ENCODE measurements at places on chromosomes 5 and 9. TPM values are rescaled to one million over a fixed set of nuclear protein-coding genes. Genes with fewer than 3 reads are reported as not detected.

DNA sequence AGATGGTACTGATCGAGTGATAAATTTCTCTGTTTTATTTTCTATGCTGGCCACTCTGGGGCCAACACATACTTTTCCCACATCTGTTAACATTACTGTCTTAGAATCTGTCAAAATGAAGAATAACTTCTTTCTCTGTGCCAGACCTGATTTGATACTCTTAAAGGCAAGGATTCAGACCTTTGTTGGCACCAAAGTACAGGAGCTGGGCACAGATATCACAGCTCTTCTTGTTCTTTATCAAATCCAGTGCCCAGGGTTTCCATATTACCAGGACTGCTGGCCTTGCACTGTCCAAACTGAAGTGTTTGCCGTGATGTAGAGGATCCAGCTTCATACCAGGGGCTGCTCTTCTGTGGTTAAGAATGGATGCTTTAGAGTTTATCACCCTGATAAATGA lies 20.9 kb downstream of the ZNF474 start:
- DNase-seq, result no peak

- no peak for DNase-seq
Measured at GRCh38 chr5:3852161-3852916, 256.7 kb downstream of the IRX1 start.

- no peak for DNase-seq
Measured at GRCh38 chr5:65805089-65805488, 83.1 kb downstream of the NLN start.

DNA sequence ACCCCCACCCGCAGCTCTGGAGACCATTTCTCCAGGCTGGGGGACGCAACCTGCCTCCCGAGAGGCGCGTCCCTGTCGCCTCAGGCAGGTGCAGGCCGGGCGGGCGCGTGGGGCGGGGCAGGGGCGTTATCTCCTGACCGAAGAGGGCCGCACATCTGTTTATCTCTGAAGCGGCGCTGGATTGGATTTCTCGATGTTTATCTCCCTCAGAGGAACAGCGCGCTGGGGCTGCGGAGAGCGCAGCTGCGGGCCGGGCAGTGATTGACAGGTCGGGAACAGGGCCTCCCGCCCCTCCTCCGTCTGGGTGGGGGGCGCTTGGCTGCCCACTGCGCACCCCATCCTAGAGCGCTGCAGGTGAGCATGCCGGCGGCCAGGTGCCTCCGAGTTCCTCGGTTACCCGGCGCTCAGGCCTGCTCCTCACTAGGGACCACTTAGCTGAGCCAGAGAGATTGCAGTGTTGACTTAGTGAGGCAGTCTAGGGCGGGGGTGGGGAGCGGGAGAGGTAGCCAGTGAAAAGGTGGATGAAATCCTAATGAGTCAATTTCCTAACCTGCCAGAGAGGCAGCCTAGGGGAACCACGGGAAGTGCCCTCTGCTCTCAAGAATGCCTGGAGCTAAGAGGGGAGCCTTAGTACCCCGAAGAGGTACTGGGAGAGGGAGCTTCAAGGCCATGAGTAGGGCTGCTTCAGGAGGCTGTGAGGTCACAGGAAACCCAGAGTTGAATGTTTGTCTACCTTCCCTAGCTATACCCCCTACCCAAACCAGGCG lies 39.6 kb upstream of the TIFAB start:
- DNase-seq, result no peak

DNA sequence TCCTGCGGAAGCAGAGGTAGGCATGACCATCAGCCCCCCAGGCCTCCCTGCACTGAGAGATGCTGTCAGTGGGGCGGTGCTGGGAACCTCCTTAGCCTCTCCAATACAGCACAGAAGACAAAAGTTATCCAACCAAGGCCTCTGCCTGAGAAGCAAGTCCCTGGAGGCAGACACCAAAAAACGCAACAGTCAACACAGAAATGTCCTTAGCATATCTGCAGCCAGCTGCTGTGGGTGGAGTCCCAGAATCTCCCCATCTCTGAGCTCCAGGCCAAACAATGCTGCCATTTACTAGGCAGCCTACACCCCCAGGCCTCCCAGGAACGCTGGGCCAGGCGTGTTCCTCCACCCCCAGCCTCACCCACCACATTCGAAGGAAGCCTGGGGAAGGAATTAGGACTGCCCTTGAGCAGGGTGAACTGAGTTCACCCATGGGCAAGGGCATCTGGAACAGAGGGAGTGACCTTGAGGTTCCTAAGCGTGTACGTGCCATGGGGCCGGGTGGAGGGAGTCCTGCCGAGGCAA lies 43.7 kb downstream of the STK10 start:
- no peak for DNase-seq

- peak; percentile 52 for DNase-seq
Measured at GRCh38 chr9:96109680-96110351, 192.2 kb downstream of the HSD17B3 start.

GRCh38 chr9:1272488-1272887 lies 222.3 kb downstream of the DMRT2 start:
- DNase-seq, result no peak

- DNase-seq, result peak; percentile 93
Measured at GRCh38 chr9:109010746-109011145, 2.6 kb downstream of the CTNNAL1 start.

- peak; percentile 63 for DNase-seq
Measured at GRCh38 chr5:116947691-116948528, 373.3 kb upstream of the SEMA6A start.

GRCh38 chr5:174083056-174083827 lies 37.7 kb downstream of the NSG2 start:
- no peak for DNase-seq

DNA sequence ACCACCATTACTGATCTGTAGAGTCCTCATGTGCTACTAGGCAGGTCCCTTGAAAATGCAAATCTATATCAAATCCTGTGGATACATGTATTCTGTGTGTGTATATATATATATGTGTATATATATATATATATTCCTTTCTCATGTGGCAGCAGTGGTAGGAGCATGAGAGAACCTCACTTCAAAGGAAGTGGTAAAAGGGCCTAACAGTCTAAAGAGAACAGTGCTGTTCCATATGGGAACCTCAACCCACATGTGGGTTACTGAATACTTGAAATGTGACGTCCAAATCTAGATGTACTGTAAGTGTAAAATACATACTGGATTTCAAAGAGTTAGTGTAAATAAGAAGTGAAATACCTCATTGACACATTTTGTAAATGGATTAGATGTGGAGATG lies 5.4 kb downstream of the SLC46A2 start:
- DNase-seq, result no peak

- no peak for DNase-seq
Measured at GRCh38 chr5:91340532-91340931, 42.6 kb downstream of the ARRDC3 start.

DNA sequence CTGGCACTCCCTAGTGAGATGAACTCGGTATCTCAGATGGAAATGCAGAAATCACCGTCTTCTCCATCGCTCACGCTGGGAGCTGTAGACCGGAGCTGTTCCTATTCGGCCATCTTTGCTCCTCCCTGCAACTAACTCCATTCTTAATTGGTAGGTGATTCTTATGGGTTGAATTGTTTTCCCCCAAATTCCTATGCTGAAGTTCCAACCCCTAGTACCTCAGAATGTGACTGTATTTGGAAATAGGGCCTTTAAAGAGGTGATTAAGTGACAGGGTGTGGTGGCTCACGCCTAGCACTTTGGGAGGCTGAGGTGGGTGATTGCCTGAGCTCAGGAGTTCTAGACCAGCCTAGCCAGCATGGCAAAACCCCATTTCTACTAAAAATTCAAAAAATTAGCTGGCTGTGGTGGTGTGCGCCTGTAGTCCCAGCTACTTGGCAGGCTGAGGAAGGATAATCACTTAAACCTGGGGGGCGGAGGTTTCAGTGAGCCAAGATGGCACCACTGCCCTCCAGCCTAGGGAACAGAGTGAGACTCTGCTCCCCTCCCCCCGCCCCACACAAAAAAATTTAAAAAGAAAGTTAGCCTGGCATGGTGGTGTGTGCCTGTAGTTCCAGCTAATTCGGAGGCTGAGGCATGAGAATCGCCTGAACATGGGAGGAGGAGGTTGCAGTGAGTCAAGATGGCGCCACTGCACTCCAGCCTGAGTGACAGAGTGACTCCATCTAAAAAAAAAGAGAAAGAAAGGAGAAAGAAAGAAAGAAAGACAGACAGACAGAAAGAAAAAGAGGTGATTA lies 25.2 kb upstream of the FOCAD start:
- DNase-seq, result no peak

GRCh38 chr9:7601739-7602138 lies 197.8 kb downstream of the DMAC1 start:
- DNase-seq, result no peak

- DNase-seq, result no peak
Measured at GRCh38 chr9:2608276-2608675, 13.3 kb upstream of the VLDLR start.

DNA sequence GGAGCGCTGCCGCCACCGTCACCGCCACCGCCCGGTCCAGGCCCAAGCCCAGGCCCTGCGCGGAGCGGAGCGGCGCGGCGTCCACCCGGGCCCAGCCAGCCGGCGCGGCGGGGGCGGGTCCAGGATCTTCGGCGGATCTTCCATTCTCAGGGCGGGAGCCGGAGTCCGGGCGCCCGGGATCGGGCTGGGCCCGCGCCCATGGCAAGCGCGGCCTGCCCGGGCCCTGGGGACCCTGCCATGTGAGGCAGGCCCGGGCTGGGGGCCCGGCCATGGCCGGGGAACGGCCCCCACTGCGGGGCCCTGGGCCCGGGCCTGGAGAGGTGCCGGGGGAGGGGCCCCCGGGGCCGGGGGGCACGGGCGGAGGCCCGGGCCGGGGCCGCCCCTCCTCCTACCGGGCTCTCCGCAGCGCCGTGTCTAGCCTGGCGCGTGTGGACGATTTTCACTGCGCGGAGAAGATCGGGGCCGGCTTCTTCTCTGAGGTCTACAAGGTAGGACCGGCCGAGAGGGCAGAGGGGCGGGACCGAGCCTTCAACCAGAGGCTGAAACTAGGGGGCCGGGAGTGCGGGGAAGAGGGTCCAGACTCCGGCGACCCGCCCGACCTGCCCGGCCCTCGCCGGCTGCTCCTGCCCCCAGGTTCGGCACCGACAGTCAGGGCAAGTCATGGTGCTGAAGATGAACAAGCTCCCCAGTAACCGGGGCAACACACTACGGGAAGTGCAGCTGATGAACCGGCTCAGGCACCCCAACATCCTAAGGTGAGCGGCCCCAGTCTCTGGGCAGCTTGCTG lies 482 bp downstream of the TESK1 start:
- DNase-seq, result no peak

- no peak for DNase-seq
Measured at GRCh38 chr5:173001229-173001841, 17.8 kb downstream of the ATP6V0E1 start.

GRCh38 chr5:135827965-135828781 lies 6.3 kb upstream of the SLC25A48 start:
- DNase-seq, result no peak

Gene TAS2R1
- not detected for total RNA-seq

Gene CARD6
- total RNA-seq, result 27.0 TPM

Gene FIBCD1
- total RNA-seq, result not detected

Gene ROR2
- under 0.01 TPM for total RNA-seq

Gene MCCC2
- total RNA-seq, result 15.3 TPM

Data from lung microvascular endothelial cell (primary cell).